Right forelimb (tissue), 1 donor: ENCODE measurements at places on chromosomes 5 and 9.

DNA sequence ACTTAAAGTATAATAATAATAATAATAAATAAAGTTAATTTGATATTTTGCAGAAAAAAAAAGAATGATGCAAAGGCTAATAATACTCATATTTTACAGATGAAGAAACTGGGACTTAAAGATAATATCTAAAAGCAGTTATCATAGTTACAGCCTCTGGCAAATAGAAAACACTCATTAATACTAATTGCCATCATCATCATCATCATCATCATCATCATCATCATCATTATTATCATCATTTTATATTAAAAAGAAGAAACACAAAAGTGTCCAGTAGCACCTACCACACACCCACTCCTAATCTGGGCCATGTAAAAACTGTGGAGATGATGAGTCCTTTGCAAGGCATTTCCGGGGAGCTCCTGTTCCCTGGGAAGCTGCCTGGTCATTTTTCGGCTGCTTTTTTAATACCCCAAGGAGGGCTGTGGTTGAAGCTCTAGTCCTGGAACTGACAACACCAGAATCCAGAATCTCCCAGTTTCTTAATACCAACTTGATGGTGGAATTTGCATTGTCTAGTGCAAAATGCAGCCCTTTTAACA is 70.8 kb downstream of the HTR4 start:
- no peak for DNase-seq

DNA sequence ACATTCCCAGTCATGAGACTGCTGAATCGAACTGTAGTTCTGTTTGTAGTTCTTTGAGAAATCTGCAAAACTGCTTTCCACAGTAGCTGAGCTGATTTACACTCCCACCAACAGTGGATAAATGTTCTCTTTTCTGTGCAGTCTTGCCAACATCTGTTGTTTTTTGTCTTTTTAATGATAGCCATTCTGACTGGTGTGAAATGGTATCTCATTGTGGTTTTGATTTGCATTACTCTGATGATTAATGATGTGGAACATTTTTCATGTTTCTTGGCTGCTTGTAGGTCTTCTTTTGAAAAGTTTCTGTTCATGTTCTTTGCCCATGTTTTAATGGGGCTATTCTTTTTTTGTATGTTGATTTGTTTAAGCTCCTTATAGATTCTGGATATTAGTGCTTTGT is 187.3 kb upstream of the TLE4 start:
- no peak for DNase-seq

GRCh38 chr5:61186634-61187033 is 24.4 kb upstream of the SMIM15 start:
- no peak for DNase-seq

DNA sequence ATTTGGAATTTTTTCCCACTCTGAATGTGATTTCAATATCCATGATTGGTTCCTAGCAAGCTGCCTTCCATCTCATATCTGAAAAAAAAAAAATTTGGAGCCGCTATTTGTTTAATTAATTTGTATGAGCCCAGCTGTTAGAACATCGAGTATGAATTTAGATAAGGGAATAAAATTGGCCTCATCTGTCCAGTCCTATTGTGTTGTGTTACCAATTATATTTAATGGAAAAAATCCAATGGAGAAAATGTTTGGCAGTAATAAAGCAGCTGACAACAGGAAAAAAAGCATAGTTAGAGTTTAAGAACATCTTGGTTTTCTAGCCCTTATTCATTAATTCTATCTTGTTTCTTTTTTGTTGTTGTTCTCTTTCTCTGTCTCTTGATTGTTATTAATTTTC is 735.6 kb upstream of the RIOK2 start:
- no peak for DNase-seq

GRCh38 chr5:142846406-142846805 is 76.2 kb downstream of the ARHGAP26 start:
- peak; percentile 34 for DNase-seq

DNA sequence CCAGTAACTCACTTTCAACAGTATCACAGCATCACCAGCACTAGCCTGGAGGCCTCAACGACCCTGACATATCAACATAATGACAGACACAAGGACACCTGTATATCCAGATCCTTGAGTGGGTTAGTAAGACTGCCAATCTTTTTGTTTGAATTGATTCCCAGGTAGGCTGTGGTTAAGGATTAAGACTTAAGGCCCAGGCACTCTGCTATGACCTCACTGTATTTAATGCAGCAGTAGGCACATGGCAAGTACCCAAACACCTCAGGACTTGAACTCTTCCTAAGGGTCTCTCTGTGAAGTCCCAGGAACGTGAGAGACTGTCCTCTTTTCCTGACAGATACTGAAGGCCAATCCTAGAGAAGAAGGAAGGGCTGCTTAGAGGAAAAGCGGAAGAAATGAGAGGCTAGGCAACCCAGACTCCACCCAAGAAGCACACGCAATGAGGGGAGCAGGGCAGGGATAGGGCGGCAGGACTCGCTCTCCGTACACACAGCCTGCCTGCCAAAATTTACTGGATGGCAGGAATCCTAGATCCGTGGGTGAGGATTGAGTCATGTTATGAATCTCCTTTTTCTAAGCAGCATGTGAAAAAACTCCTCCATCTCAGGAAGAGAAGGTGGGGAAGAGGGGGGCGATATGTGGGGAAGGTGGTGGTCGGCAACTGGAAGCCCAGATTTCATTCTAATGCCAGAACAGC is 93.4 kb downstream of the SIL1 start:
- DNase-seq: peak; percentile 77

- DNase-seq: no peak
These were observed 64.9 kb upstream of the ZSWIM6 start for GRCh38 chr5:61267116-61267515.

DNA sequence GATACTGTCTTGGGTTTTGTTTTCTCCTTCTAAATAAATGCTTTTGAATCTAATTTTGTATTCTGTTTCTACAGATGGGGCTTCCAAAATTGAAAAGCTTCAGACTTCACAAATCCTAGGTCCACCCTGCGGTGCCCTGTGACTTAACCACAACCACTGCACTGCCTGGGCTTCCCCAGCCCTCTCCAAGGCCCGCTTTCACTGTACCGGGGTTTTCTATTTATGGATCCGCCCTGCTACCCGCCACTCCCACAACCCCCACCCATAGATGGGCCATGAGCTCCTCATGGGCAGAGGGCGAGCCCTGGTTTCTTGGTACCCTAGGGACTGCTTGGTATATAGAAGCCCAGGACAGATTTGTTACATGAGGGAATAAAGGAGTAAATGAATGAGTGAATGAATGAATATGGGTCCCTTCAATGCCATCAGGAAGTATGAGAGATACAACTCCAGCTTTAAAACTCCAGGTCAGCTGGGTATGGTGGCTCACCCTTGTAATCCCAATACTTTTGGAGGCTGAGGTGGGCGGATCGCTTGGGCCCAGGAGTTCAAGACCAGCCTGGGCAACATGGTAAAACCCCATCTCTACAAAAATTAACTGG is 39.8 kb upstream of the NEK6 start:
- DNase-seq: no peak

DNA sequence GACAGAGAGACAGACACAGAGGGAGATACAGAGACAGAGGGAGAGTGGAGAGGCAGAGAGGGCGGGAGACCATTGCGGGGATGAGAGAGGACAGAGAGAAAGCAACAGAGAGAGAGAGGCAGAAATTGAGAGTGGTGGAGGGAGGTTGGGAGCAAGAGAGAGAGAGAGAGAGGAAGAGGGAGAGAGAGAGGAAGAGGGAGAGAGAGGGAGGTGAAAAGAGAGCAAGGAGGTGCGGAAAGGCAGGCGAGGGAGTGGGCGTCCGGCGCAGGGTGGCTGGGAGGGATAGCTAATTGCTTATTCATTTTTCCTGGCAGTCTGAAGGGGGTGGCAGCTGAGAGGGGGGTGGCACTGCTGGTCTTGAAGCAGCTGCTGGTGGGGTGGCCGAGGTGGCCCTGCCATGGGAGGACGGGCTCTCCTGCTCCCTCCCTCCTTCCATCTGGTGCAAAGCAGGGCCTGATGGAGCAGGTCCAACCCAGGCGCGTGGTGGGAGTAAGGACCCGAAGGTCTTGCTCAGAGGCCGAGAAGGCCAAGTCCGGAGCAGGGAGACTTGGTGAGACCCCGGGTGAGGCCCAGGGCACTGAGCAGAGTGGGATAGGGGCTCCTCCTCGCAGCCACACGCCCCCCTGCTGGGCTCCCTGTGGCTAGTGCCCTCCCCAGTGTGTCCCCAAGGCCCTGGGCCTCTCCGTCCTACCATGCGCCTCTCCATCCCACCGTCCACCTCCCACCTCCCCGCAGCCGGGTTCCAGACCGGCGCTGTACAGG is 25.3 kb upstream of the RNU6ATAC start:
- peak; percentile 63 for DNase-seq

- no peak for DNase-seq
These were observed 127.5 kb downstream of the SUSD1 start for GRCh38 chr9:112047538-112048066.

DNA sequence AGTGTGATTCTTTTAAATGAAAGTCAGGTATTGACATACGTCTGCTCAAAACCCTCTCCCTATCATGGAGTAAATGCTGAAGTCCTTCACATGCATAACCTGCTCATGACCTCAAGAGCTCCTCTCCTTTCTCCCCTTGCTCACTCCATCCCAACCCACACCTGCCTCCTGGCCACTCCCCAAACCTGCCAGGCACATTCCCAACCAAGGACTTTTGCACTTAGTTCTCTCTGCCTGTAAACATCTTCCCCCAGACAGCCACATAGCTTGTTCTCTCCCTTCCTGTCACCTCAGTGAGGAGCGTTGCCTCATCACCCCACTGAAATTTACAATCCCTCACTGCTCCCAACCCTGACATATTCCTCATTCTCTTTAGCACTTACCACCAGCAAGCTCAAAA is 8.7 kb downstream of the SETD9 start:
- no peak for DNase-seq

DNA sequence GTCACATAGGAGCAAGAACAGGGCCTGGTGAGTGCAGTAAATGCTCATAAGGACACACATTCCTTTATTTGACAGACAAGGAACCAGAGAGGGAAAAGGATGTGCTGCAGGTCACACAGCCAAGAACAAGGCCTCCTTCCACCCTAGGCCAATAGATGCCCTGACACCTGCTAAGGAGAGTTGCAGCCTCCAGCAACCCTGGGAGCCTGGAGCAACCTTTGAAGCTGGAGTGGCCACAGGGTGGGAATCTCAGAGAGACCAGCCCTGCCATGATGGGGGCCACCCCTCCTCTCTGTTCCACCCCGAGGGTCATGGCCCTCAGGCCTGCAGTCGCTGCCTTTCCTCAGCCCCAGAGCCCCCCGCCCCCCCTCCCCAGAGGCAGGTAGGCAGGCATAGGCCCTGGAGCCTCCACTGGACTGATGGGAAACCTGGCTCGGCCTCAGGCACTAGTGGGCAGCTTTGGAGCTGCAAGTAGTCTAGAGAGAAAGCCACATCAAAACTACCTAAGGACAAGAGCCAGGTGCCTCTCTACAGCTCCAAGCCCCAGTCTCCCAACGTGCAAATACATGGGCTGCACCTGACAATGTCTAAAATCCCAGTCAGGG is 116.1 kb upstream of the SPOCK1 start:
- DNase-seq: no peak

- no peak for DNase-seq
These were observed 8.6 kb upstream of the SV2C start for GRCh38 chr5:76074487-76075065.

GRCh38 chr9:24625097-24625496 is 79.4 kb upstream of the IZUMO3 start:
- DNase-seq: no peak

GRCh38 chr5:9395706-9396105 is 150.2 kb downstream of the SEMA5A start:
- DNase-seq: no peak
